ENCODE measurements at places on chromosomes 16 and 17.

GRCh38 chr17:18028952-18029540, 9.9 kb downstream of the ATPAF2 start:
- no peak for DNase-seq

- peak; percentile 33 for DNase-seq
Observed at GRCh38 chr17:75181608-75182318, 996 bp downstream of the SUMO2 start.

DNA sequence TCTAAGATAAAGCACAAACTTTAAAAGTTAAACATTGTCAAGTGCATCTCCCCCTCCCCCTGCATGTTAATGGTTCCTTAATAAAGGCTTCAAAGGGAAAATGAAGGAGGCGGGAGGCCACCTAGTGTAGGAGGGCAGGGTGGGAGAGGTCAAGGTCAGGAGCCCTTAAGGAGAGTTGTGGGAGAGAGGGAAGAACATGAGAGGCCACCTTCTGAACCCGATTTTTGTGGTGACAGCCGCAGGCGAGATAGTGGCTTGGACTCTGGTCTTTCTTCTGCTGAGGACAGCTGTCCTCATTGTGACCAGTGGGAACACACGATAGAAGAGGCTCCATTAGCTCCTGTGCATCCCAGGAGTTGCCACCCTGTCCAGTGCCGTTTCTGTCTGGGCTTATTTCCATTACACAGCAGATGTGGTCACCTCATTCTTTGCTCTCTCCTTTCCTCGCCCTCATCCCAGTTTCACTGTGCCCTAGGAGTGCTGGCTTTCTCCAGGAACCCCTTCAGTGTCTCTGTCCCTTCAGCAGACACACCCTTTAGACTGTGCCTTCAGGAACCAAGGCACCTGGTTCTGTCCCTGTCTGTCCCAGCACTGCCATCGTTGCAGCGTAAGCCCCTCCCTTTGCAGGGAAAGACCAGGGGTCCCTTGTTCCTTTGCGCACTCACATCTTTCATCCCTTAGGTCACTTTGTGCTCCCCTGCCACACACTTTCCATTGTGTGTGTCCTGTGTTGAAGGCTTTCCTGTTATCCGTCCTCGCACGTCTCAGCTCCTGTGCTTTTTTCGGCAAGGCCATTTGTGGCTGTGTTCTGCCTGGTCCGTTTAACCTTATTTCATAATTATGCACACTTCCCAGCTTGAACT, 7.5 kb downstream of the SEC14L1 start:
- DNase-seq = no peak

- DNase-seq = no peak
Observed at GRCh38 chr17:50460831-50461526, 7.7 kb downstream of the CHAD start.

- DNase-seq = no peak
Observed at GRCh38 chr16:24984903-24985675, 30.1 kb downstream of the ARHGAP17 start.

DNA sequence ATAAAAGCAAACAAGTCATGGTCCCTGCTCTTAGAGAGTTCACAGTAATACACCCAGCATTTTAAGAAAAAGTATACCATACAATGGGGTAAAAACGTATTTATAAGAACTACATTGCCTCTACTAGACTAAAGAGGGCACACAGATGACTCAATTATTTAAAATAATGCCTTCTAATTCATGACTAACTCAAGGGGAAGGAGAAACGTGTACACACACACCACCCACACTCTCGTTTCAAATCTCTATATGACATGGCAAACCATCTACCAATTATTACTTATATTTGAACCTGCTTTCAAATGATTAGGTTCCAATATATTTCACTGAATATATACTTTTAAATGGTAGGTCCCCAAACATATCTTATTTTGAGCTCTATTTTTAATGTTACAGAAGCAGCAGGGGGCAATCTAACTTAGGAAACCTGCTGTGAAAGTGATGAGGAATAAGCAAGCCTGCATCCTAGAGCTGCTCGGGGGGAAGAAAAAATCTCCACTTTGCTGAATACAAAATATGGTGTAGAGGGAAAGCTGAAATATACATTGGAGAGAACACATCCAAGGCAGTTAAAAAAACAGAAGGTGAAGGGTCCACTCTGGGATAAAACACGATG, 232.4 kb upstream of the PSMD7 start:
- DNase-seq = no peak

DNA sequence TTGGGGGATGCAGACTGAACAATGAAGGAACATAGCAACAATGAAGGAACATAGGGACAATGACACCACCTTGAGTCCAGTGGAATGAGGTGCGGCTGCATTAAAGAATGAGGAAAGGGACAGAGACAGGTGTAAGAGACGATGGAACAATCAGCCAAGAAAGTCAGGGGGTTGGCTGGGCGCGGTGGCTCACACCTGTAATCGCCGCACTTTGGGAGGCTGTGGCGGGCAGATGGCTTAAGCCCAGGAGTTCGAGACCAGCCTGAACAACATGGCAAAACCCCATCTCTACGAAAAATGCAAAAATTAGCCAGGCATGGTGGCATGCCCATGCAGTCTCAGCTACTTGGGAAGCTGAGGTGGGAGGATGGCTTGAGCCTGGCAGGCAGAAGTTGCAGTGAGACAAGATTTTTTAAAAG, 13.6 kb upstream of the CBFB start:
- DNase-seq = no peak

DNA sequence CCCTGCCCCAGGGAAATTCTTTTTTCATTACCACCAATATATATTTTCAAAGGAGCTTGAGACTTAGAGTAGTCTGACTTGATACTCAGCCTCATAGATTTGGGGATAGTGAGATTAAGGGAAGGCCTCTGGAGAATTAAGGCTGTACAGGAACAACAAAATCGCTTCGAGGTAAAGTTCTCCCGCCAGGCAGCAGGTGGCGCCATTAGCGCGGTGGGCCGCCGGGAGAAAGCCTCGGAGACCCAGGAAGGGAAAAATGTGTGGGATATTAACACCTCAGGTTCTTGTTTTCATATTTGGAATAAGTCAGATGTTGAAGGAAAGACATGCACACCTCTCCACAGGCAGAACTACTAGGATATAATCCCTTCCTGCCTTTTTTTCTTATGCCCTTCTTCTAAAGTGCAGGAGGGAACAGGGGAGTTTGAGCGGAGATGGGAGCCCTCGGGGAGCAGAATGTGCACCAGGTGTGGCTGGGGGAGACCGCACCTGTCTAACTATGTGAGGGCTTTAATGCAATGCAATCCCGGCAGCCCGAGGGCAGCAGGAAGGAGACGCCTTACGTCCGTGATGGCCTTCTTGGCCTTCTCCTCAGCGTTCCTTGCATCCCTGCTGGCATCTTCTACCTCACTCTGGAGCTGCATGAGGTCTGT, 25.9 kb downstream of the MYH3 start:
- DNase-seq = peak; percentile 46

Measured in head of caudate nucleus (tissue), 42 donors.